ENCODE measurements at places on chromosomes 7 and 10.

DNA sequence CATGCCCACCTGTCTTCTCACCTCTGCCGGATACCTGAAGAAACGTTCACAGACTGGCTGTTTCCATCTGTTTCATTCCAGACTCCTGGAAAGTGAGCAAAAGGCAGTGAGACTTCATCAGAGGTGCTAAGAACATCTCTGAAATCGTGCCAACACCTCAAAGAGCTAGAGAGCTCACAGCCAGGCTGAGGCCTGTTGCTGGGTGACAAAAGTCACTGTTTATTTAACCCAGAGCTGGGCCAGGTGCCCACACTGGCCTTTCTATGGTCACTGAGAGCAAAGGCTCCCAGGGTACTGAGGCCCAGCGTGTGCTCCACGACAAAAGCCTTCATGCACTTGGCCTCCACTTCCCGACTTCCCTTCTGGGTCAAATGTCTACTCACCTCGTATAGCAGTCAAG lies 3.7 kb upstream of the NANOS1 start:
- no peak for DNase-seq

DNA sequence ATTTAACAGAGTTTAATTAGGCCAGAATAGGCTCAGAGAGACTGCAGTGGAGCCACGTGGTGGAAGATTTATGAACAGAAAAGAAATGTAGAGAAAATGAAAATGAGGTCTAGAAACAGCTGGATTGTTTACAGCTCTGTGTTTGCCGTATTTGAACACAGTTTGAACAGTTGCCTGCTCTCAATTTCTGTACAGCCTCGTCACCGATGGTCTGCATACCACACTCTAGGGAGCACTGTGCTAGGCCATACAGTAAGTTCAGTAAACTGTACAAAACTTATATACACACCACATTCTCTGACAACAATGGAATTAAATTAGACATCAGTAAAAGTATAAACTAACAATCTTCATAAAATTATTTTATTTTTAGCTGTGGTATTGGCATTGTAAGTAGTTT lies 11.1 kb upstream of the CYP2E1 start:
- DNase-seq = no peak

- no peak for DNase-seq
Observed at GRCh38 chr7:69684369-69685292, 86.4 kb downstream of the AUTS2 start.

- no peak for DNase-seq
Observed at GRCh38 chr7:30616318-30616717, 21.6 kb downstream of the GARS1 start.
